ENCODE measurements at places on chromosomes 6 and 20.

DNA sequence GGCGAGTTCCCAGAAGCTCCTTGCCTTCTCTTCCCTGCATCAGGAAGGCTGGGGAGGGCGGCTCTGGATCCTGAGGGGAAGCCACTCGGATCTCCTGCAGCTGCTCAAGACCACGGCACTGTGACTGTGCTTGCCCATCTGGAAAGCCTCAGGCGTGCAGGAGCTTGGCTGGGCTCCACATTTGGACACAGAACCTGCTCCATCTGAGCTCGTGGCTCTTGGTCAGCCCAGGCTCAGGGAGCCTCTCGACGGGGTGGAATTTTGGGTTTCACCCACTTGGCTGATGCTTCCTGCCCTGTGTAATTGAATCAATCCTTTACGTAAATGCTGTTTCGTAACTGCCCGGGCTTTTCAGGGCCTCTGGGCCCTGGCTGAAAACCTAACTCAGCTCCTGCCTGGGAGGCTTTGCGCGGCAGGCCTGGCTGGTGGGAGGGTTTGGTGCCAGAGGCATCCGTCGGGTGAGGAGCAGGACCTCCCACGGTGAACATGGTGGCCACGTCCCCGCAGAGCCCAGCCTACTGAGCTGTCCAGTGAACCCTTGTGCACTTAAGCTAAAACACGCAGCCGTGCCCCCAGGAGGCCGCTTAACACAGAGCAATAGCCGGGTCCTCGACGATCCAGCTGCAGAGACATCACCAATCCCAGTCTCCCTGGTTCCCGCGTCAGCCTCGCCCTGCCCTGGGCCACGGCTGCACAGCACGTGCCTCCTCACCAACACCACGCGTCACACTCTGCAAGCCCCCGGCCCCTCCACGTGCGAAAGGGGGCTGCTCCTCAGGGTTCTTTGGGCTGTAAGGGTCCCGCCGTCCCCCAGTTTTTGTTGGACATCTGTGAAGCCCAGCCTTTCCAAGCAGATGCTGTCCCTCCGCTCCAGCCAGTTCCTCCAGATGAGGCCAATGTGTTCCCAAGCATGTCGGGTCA is 241.0 kb downstream of the DLL1 start:
- DNase-seq: no peak

GRCh38 chr6:2862712-2863181 is 21.1 kb upstream of the SERPINB1 start:
- DNase-seq: peak; percentile 84

- DNase-seq: no peak
Observed at GRCh38 chr6:152896923-152897322, 85.9 kb downstream of the FBXO5 start.

- DNase-seq: peak; percentile 46
Observed at GRCh38 chr6:153001767-153002612, 519 bp downstream of the MTRF1L start.

GRCh38 chr6:166866839-166867637 is 89.3 kb downstream of the RNASET2 start:
- no peak for DNase-seq

DNA sequence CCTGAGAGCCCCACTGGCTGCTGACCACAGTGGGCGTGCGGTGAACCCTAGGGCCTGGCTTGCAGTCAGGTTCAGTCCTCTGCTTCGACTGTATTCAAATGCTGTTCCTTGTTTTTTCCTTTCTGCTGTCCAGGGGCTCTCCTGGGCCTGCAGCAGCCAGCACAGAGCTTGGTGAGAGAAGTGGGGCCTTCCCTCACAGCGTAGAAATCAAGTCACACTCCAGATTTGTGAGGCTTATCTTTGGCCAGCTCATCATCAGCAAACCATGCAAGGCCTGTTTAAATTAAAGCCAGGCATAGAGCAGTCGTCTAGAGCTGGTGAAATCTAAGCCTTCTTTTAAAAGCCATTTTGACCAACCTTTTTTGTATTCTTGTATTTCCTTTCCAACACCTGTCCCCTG is 8.4 kb downstream of the FAM120B start:
- DNase-seq: no peak

GRCh38 chr20:50848846-50849673 is 54.2 kb downstream of the BCAS4 start:
- DNase-seq: peak; percentile 37

DNA sequence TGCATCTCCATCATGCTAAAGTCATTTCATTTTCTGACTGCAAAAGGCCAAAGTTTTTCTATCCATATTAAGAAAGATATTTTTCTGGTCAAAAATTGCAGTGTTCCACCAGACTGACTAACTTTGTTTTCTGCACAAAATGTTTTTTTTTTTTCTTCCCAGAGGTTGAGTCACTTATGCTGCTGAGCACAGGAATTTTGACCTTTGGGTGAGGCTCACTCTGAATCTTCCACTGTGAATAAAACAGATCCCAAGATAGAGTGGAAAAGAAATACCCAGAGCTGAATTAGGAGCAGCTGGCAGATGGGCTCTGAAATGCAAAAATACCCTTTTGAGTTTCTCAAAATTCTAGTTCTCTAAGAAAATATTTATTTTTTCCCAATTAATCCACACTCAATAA is 996.8 kb downstream of the KIF16B start:
- no peak for DNase-seq

DNA sequence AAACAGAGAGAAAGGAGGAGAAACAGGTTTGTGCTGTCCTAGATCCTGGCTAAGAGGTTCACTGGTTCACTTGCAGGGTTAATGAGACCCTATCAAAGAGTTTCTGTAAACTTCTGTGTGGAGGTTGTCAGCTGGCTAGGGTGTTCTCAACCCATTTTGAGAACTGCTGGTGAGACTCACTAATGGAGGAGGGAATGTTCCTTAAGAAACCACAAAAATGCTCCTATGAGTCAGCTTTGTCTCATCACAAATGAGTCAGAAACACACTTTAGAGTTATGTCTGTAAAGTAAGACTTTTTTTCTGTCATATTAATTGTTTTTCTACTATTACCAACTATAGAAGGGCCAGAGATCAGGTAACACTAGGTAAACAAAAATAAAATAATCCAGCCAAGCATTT is 884.4 kb downstream of the PHF3 start:
- no peak for DNase-seq

DNA sequence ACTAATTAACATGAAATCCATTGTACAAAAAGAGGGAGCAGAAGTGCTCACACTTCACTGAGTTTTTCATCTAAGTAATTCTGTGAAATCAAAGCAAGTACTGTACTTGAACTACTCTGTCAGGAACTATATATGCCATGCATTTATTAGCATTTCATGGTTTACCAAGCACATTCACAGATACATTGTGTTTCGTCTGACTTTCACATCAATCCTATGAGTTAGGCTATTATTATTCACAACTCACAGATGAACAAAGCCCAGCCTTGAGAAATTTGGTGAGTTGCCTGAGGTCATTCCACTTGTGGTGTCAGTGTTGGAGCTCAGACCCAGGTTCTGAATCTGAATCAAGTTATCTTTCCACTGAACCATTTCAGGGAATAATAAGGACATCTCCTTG is 33.7 kb upstream of the TENT5A start:
- no peak for DNase-seq

DNA sequence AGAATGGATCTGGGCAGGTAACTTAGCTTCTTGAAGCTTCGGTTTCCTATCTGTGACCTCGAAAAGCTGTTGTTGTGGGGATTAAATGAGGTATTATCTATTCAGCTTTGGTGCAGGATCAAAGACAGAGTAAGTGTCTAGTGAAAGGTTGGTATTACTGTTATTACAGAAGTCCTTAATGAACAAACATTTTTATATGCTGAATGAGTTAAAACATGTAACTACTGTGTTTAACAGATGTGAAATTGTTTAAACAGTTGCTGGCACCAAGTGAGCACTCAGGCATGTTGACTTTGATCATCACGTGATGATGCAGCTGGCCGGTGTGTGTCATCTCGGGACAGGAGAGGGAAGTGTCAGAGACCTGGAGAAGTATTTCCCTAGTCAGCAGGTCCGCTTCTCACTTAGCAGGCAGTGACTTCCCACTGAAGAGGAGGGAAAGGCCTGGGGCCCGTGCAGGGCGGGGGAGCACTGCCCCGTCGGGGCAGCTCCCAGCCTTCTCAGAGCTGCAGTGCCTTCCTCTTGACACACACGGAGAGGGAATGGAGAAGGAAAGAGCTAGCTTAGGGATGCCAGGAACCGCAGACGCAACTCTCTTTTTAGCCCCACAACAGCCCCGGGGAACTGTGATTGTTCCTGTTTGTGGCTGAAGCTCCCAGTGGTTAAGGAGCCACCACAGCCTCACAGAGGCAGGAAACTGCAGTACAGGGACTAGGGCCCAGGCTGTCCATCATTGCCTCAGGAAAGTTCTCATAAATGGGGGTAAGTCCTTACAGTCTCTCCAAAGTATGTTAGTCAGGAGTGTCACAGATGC is 18.0 kb downstream of the TUBB2A start:
- peak; percentile 64 for DNase-seq

- peak; percentile 27 for DNase-seq
Observed at GRCh38 chr6:86937219-86938079, at the start of gene HTR1E. HTR1E (plus strand) TSS chr6:86937528; CDS start chr6:87015335, 77,807 bp downstream.

DNA sequence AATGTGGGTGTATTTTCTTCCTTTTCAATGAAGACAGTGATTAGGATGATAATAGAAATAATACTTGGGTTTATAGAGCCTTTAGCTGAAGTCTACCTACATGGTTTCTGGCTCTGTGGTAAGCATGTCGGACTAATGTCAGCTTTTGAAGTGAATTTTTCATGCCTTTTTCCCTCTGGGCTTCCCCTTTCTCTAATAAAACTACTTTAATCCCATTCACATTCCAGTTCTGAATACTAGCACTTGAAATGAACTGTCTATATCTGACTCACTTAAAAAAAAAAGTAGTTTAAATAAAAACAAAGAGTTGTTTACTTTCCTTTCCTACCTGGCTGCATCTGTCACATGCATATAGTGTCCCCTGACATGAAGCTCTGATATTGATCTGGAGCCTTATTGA is 545.9 kb upstream of the FLRT3 start:
- DNase-seq: no peak

- no peak for DNase-seq
Observed at GRCh38 chr6:43695215-43695966, 7.8 kb upstream of the MRPS18A start.

DNA sequence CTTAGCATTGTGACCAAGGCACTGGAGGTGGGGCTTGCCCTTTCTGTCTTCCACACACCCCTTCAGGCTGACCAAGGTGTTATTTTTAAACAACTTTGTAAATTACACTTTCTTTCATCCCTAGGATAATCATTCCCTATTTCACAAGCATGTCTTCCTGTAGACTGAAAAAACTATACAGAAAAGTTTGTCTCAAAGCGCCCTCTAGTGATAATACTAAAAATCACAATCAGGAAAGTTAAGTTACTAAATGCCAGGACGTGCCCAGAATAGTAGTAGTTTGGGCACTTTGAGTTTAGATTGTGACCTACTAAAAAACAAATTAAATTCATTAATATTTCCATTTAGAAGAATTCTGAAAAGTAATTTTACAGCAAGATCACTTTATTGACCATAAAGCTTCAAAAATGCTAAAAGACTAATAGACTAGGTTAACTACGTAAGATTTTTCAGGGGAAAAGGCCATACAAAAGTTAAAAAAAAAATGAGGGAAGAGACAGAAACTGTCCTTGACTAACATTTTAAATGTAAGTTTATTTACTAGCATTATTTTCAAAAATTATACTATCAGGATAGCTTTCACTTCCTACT is 123.3 kb upstream of the DUSP22 start:
- peak; percentile 56 for DNase-seq

DNA sequence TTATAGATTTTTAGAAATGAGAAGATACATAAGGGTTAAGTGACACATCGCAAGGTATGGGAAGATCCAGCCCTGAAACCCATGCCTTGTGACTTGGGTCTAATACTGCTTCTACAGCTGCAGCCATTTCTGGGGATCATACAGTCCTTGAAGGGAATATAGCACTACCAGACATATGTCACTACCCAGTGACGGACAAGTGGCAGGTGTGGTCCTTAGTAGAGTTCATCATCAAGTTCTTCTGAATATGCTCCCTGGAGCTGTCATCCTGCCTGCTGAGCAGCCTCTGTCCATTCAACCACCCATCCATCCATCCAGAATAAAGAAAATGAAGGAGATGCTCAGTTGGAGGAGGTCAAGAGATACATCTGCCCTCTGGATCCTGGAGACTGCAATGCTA is 118.6 kb upstream of the ASF1A start:
- no peak for DNase-seq

- DNase-seq: no peak
Observed at GRCh38 chr6:130708338-130708737, 118.9 kb upstream of the SMLR1 start.

- DNase-seq: no peak
Observed at GRCh38 chr6:83062225-83062624, 3.4 kb downstream of the UBE3D start.

- peak; percentile 42 for DNase-seq
Observed at GRCh38 chr6:140320081-140321080, 945.9 kb upstream of the CITED2 start.

- no peak for DNase-seq
Observed at GRCh38 chr20:35257175-35257909, 20.6 kb downstream of the MMP24OS start.

DNA sequence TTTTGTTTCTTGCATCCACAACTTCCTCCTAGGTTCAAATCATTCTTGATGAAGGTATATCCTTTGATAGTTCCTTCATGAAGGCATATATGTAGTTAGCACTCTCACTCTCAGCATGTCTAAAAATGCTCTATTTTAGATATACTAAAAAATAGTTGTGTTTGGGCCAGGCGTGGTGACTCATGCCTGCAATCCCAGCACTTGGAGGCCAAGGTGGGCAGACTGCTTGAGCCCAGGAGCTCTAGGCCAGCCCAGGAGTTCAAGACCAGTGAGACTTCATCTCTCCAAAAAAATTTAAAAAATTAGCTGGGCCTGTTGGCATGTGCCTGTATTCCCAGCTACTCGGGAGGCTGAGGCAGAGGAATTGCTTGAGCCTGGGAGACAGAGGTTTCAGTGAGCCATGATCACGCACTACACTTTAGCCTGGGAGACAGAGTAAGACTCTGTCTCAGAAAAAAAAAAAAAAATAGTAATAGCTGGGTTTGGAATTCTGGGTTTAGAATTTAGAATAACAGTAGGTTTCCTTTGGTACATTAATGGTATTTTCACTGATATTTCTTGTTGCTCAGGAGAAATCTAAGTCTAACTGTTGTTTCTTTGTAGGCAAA is 7.0 kb downstream of the SERAC1 start:
- DNase-seq: no peak
